Stomach (tissue), 19 donors: ENCODE measurements at places on chromosomes 4 and X. TPM values are rescaled to one million over a fixed set of nuclear protein-coding genes. Genes with fewer than 3 reads are reported as not detected.

DNA sequence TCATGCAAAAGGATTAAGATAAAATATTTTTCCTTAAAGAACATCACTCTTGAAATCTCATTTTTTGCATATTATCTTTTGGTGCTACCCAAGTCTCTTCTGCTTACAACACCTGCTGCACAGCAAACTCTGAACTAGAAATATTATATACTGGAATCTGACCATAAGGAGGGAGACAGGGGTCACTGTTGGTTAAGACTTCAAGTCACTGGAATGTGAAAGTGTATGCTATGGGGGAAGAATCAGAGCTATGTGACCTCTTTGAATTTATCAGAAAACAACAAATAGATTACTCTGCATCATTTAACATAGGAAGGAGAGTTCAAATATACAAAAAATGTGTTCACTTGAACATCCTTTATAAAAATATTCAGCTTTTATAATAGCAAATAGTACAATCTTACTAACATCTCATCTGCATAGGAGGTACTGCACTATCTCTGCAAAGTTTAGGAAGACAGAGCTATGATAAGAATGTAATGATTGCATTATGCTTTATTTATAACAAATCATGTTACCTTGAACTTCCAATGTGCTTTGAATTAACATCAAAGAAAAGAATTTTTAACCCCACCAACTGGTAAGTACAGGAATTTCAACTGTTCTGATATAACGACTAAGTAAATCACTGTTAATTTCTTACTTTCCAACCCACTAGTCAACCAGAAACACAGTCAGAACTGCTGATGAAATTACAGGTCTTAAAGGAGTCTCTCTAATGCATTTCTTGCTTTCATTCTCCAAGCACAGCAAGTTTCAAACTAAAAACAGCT lies 69.8 kb downstream of the ZNF827 start:
- H3K4me1 ChIP-seq: peaks cover 31% of the 10 kb centered on the region
- no peak for DNase-seq
- no peaks in the 10 kb centered on the region for H3K27me3 ChIP-seq
- H3K36me3 ChIP-seq: peaks cover 6% of the 10 kb centered on the region
- no peak overlapping the region for H3K4me3 ChIP-seq

DNA sequence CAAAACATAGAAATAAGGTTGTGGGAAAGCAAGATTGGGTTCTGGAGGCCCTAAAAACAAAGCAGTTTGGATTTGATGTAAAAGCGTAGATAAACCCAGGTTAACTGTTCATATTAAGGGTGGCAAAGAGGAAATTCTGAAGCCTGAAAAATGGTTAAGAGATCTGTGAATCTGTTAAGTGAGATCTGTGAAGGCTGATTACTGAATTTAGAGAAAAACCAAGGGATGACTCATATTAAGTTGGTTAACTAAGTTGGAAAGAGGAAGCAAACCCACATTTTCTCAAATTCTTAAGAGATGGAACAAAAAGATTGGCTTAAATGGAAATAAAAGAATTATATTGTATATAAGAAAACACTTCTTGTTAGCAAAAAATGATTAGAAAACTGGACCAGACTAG lies 22.8 kb downstream of the GPAT3 start:
- no peak for DNase-seq
- H3K4me1 ChIP-seq: no peaks in the 10 kb centered on the region
- no peak overlapping the region for H3K4me3 ChIP-seq
- H3K36me3 ChIP-seq: no peaks in the 10 kb centered on the region
- no peaks in the 10 kb centered on the region for H3K27me3 ChIP-seq
- H3K27ac ChIP-seq: no peak overlapping the region

- H3K4me3 ChIP-seq: peak overlapping the region; percentile 39
- H3K4me1 ChIP-seq: peaks cover 17% of the 10 kb centered on the region
- no peaks in the 10 kb centered on the region for H3K36me3 ChIP-seq
- no peak overlapping the region for H3K27ac ChIP-seq
These were observed 845 bp downstream of the ZAR1 start for GRCh38 chr4:48490680-48491513.

- no peaks in the 10 kb centered on the region for H3K4me1 ChIP-seq
- no peak overlapping the region for H3K4me3 ChIP-seq
- no peak for DNase-seq
- H3K36me3 ChIP-seq: no peaks in the 10 kb centered on the region
- H3K27ac ChIP-seq: no peak overlapping the region
These were observed 40.5 kb upstream of the FAM120C start for GRCh38 chrX:54223581-54223980.

GRCh38 chr4:32689518-32689917 lies 1969.3 kb downstream of the PCDH7 start:
- no peak for DNase-seq
- no peaks in the 10 kb centered on the region for H3K27me3 ChIP-seq
- no peak overlapping the region for H3K4me3 ChIP-seq
- H3K4me1 ChIP-seq: no peaks in the 10 kb centered on the region
- H3K36me3 ChIP-seq: no peaks in the 10 kb centered on the region

Gene HAND2
- 11.6 TPM for polyA plus RNA-seq

Gene SULT1E1
- polyA plus RNA-seq: 3.2 TPM

DNA sequence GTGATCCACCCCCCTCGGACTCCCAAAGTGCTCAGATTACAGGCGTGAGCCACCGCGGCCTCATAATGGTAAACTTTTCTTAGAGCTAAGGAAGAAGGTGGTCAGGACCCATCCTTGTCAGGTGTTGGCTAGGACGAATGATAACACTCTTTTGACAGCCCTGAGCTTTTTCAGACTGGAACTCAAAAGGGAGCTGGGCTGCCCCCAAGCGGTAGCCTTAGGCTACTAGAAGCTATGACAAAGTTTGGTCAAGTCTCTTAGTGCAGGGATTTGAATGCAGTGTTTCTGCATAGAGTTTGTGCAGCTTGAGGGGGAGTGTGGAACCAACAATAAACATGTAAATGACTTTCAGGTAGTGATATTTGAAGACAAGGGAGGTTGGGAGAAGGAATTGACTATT lies 11.8 kb upstream of the HSD17B10 start:
- H3K4me3 ChIP-seq: no peak overlapping the region
- H3K36me3 ChIP-seq: no peaks in the 10 kb centered on the region
- DNase-seq: peak; percentile 52
- H3K27ac ChIP-seq: no peak overlapping the region

DNA sequence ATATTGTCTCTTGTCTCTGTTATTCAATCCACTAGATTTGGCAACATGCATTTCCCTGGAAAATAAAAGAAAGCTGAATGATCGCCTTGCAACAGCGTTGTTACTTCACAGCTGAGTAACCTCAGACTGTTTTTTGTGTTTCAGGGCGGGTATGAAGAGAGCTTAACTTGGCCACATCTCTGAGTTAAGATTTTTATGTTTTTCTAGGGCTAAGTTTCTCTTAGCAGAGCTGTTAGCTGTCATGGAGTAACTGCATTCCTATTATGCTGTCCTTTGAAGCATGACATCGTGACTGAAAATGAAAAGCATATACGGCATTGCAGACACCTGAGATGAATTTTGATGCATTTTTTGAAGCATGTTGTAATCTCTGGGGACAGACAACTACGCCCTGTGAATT lies 1798.9 kb downstream of the PCDH7 start:
- H3K36me3 ChIP-seq: no peaks in the 10 kb centered on the region
- H3K4me1 ChIP-seq: no peaks in the 10 kb centered on the region
- H3K4me3 ChIP-seq: no peak overlapping the region
- no peak overlapping the region for H3K27ac ChIP-seq
- no peaks in the 10 kb centered on the region for H3K27me3 ChIP-seq
- DNase-seq: no peak

Gene NSG1
- 8.0 TPM for polyA plus RNA-seq

Gene CLNK
- not detected for polyA plus RNA-seq

GRCh38 chr4:175646802-175647201 lies 165.3 kb downstream of the GPM6A start:
- H3K27me3 ChIP-seq: no peaks in the 10 kb centered on the region
- no peak overlapping the region for H3K27ac ChIP-seq
- H3K36me3 ChIP-seq: no peaks in the 10 kb centered on the region
- H3K4me1 ChIP-seq: no peaks in the 10 kb centered on the region

GRCh38 chrX:150897421-150898320 lies 797 bp downstream of the CD99L2 start:
- H3K27me3 ChIP-seq: no peaks in the 10 kb centered on the region
- DNase-seq: peak; percentile 54
- H3K4me3 ChIP-seq: peak overlapping the region; percentile 61
- H3K36me3 ChIP-seq: no peaks in the 10 kb centered on the region
- peaks cover 6% of the 10 kb centered on the region for H3K4me1 ChIP-seq

- no peaks in the 10 kb centered on the region for H3K36me3 ChIP-seq
- H3K27ac ChIP-seq: no peak overlapping the region
- no peaks in the 10 kb centered on the region for H3K27me3 ChIP-seq
These were observed 364.9 kb downstream of the UNC5C start for GRCh38 chr4:95183656-95184408.

Gene ADGRG4
- polyA plus RNA-seq: not detected

Gene XAGE1B
- not detected for polyA plus RNA-seq

DNA sequence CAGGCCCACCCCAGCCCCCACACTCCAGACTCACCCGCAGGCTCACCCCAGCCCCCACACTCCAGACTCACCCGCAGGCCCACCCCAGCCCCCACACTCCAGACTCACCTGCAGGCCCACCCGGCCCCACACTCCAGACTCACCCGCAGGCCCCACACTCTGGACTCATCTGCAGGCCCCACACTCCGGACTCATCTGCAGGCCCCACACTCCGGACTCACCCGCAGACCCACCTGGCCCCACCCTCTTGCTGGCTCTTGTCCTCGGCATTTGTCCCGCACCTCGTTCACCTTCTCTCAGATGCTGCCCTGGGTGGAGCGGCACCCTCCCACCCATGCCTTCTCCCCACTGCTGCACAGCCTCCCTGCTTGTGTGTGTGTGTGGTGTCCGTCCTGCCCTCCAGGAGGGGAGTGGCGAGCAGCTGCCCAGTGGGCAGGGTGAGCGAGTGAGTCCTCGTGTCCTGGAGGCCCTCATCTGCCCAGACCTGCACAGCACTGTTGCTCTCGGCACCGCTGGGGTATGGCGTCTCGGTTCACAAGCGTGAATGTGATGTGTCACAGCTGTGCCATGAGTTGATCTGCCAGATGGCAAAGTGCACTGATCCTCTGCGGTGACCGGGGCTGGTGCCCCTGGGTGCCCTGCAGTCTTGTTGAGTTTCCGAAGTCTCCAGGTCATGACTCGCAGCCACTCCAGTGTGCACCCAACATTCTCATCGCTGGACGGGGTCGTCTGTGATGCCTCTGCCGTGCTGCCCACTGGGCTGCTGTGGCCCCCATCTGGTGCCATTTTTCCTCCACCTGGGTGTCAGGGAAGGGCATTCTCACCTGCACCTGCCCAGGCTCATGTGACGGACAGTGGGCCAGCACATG lies 27.7 kb downstream of the MAEA start:
- peaks cover 100% of the 10 kb centered on the region for H3K36me3 ChIP-seq
- no peak overlapping the region for H3K27ac ChIP-seq
- no peaks in the 10 kb centered on the region for H3K27me3 ChIP-seq
- H3K4me3 ChIP-seq: no peak overlapping the region
- no peaks in the 10 kb centered on the region for H3K4me1 ChIP-seq

Gene ABCG2
- polyA plus RNA-seq: 0.61 TPM

GRCh38 chr4:41851621-41852020 lies 83.6 kb upstream of the TMEM33 start:
- H3K27me3 ChIP-seq: peaks cover 27% of the 10 kb centered on the region
- H3K4me1 ChIP-seq: no peaks in the 10 kb centered on the region
- no peaks in the 10 kb centered on the region for H3K36me3 ChIP-seq
- H3K27ac ChIP-seq: no peak overlapping the region
- DNase-seq: no peak
- H3K4me3 ChIP-seq: no peak overlapping the region

Gene TMEM35A
- polyA plus RNA-seq: not detected

Gene AASDH
- polyA plus RNA-seq: 3.5 TPM

Gene PDZD4
- polyA plus RNA-seq: 3.4 TPM

- H3K27ac ChIP-seq: no peak overlapping the region
- no peak overlapping the region for H3K4me3 ChIP-seq
- H3K36me3 ChIP-seq: no peaks in the 10 kb centered on the region
- no peaks in the 10 kb centered on the region for H3K27me3 ChIP-seq
These were observed 53.4 kb downstream of the GRXCR1 start for GRCh38 chr4:42945874-42946273.

- peaks cover 80% of the 10 kb centered on the region for H3K36me3 ChIP-seq
- peak overlapping the region; percentile 75 for H3K27ac ChIP-seq
- no peak for DNase-seq
- no peaks in the 10 kb centered on the region for H3K27me3 ChIP-seq
These were observed 32.8 kb downstream of the HTT start for GRCh38 chr4:3107271-3107670.

DNA sequence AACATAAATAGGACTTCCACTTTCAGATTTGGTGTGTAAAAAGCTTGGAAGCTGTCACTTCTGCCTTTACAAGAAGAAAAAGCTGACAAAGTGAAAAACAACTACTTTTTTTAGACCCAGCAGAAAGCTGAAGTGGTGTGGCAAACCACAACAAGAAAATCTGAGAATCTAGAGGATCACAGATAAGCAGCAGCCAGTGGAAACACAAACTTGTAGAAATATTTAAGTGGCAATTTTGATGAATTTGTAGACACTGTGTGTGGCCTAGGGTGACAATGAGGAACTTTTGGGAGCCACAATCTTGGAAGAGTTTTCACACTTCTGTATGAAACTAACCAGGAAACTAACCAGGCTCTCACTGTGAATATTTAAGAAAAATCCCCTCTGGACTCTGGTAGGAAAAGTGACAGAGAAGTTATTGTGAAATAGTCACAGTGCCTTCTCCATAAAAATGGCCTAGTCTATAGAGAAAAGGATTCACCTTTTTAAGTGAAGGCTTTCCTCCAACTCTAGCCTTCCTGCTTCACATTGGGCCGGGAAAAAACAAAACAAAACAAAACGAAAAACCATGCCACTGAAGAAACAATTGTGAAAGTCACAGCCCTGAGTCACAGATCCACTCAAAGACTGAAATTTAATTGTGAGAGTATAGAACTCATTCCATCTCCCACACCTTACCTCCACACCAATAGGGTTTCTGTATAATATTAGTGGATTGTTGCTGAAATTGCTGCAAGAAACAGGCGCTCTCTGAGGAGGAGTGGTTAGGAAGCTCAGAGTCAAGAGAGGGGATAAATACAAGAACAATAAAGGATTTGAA lies 26.7 kb upstream of the GUCY1A1 start:
- peak; percentile 44 for DNase-seq
- no peaks in the 10 kb centered on the region for H3K36me3 ChIP-seq
- H3K4me3 ChIP-seq: no peak overlapping the region
- H3K27me3 ChIP-seq: no peaks in the 10 kb centered on the region
- peaks cover 11% of the 10 kb centered on the region for H3K4me1 ChIP-seq

DNA sequence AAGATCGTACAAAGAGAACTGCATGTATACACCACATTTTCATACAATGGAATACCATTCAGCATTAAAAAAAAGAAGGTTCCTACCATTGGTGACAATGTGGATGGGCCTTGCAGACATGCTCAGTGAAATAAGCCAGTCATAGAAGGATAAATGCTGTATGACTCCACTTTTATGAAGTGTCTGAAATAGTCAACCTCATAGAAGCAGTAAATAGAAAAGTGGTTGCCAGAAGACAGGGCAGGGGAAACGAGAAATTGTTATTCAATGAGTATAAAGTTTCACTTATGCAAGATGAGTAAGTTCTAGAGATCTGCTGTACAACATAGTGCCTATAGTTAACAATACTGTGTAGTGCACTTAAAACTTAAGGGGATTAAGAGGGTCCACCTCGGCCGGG lies 257.5 kb upstream of the FTHL17 start:
- H3K4me3 ChIP-seq: no peak overlapping the region
- no peak for DNase-seq
- no peaks in the 10 kb centered on the region for H3K36me3 ChIP-seq
- no peaks in the 10 kb centered on the region for H3K27me3 ChIP-seq
- H3K4me1 ChIP-seq: no peaks in the 10 kb centered on the region
- no peak overlapping the region for H3K27ac ChIP-seq

Gene TMPRSS11B
- polyA plus RNA-seq: not detected
